ENCODE measurements at places on chromosomes 4 and X.

DNA sequence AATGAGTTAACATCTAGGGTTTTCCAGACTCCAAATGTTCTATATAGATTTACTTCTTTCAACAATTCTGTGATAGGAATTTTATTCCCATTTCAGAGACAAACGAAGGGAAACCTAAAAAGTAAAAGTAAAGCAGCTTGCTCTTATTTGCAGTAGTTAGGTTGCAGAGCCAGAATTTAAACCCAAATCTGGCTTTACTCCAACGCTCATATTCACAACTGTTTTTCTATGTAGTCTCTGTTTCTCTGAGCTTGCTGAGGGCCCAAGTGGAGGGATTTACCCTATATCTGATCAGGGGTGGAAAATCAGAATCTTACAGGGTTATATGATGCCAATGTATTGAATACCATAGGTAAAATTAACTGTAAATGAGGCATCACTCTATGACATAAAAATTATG, 599.1 kb upstream of the GRIA3 start:
- no peak for DNase-seq

DNA sequence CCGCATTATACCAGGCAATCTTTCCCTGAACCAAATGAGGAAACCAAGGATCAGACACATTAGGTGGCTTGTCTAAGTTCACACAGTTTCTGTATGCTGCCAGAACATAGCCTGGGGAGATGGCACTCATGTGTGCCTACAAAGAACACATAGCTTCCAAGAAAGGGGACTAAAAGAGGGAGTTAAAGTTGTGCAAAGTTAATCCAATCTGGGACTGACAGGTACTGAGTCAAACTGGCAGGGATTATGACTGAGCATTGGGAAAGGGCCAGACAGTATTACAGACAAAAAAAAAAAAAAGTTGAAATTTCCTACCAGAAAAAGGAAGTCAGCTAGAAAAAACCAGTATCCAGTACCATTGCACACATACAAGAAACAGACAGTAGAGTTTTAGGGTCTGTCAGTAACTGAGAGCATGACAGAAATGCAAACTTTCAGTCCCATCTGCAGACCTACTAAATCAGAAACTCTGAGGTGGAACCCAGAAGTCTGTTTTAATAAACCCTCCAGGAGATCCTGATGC, 37.2 kb downstream of the ADAMTS3 start:
- no peak for DNase-seq

DNA sequence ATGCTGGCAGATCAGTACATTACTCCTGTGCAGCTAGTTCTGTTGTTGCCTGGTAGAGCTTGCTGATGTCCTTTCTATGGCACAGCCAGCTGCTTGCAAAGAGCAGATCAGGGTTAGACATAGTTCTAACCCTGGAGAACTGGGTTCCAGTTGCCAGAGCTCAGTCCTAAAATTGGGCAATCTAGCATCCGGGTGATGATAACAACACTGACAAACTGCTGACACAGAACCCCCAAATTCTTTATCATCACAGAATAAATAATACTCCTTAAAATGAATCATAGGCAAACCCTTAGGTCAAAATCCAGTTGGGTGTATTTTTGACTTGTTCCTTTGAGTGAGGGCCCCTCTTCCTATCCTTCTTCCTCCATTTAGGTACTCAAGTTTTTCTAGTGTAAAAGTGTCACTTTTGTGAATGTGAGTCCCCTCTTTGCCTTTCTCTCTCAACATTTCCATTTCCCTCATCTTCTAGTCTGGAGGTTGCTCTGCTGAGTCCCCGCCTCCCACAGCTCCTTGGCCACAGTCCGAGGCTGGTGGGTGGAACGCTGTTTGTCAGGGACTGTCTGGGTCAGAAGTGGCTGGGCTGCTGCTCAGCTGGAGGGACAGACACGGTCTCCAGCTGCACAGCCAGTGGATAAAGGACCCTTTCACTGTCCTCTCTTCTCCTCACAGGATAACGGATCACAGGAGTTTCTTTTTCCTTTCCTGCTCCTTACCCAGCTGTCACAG, 93.6 kb upstream of the RASGEF1B start:
- DNase-seq, result peak; percentile 41

GRCh38 chrX:151771726-151772125, 37.2 kb downstream of the CNGA2 start:
- DNase-seq, result no peak

DNA sequence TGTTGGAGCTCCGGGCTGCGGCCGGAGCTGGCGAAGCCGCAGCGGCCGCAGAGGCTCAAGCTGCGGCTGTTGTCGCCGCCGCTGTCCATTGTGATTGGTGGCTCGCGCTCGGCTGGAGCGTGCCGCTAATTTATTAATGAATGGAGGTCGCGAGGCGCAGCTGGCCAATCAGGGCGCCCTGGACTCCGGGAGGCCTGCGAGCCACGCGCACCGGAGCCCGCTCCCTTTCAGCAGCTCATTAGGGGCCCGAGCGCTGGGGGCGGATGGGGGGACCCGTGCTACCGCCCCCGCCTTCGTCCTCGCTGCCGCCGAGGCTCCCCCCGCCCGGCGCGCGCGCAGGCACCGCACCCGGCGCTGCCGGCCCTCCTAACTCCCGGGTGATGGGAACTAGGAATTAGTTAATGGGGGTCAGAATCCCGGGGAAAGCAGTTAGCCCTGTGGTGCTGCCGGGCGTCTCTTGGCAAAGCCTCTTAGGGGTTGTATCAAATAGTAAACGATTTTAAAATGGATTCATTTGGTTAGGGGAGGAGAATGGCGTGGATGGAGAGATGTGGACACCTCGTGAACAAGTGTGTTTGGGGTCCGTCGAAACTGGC, 589 bp upstream of the NEUROG2 start:
- peak; percentile 76 for DNase-seq
